Cardiac fibroblast (primary cell): ENCODE measurements at places on chromosomes 11 and 22.
A peak's percentile ranks its signal among the peaks of the same experiment; 100 is the strongest.

DNA sequence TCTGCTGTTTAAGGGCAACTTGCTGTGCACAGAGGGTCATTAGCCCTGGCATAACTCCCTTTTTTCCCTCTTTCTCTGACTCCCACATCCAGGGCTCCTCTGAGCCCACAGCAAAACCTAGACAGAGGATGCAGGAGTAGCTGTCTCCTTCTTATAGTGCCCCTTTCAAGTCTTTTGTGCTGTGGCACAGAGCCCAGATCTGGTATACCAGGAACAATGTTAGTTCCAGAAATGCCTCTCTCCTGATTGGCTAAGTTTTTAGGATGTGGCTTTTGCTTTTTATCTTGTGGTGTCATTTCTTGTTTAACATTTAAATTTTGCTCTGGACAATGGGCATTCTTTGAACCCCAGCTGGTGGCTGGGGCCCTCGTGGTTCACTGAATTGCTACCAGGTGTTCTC lies 25.6 kb upstream of the RRM1 start:
- peak; percentile 55 for DNase-seq

DNA sequence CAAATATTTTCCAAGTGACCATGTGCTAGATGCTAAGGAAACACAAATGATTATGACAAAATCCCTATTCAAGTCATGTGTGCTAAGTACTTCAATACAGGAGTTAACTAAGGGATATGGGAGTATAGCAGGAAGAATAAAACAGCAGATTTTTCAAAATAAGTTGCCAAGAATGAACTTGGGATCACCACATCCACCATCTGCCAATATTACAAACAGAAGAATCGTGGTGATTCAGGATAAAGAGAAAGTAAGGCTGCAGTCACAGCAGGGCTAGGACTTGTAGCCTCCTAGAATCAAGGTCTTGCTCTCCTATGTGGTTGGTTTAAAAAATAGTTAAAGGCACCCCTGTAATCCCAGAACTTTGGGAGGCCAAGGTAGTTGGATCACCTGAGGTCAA lies 34.3 kb downstream of the MRTFA start:
- peak; percentile 28 for DNase-seq

GRCh38 chr11:116710001-116710674 lies 62.6 kb downstream of the BUD13 start:
- DNase-seq, result no peak

- DNase-seq, result no peak
Measured at GRCh38 chr11:57497303-57498247, 17.9 kb downstream of the SLC43A1 start.

- DNase-seq, result peak; percentile 29
Measured at GRCh38 chr11:44992181-44992582, 41.5 kb upstream of the TP53I11 start.

GRCh38 chr11:78733031-78733430 lies 158.4 kb upstream of the NARS2 start:
- no peak for DNase-seq

GRCh38 chr22:31607696-31608095 lies 54.3 kb downstream of the PISD start:
- DNase-seq, result no peak

GRCh38 chr22:38296372-38296771 lies 20.9 kb downstream of the CSNK1E start:
- no peak for DNase-seq

- no peak for DNase-seq
Measured at GRCh38 chr22:43114958-43115357, 4.4 kb downstream of the BIK start.

DNA sequence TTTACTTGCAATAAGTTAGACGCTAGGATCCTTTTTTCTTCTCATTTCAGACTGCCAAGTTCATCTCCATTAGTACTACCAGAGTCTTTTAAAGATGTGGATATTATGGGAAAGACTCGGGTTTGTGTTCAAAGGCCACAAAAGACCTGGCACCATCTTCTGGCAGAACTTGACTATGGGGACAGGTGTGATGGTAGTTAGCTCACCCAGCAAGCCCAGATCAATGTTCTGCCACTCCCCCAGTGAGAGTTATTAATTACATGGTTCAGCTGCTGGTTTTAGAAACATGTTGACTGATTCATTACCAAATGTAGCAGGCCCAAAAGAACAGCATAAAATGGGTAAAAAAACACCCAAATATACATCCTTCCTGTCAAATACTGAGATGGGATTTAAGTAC lies 333.5 kb upstream of the PITPNB start:
- DNase-seq, result no peak

DNA sequence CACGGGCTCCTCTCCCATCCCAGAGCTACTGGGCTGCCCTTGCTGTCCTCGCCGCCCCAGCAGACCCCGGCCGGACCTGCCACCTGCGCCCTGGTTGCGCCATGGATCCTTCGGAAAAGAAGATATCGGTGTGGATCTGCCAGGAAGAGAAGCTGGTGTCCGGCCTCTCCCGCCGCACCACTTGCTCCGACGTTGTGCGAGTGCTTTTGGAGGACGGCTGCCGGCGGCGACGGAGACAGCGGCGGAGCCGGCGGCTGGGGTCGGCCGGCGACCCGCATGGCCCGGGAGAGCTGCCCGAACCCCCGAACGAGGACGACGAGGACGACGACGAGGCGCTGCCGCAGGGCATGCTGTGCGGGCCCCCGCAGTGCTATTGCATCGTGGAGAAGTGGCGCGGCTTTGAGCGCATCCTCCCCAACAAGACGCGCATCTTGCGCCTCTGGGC lies 382 bp downstream of the RASSF10 start:
- DNase-seq, result peak; percentile 11

DNA sequence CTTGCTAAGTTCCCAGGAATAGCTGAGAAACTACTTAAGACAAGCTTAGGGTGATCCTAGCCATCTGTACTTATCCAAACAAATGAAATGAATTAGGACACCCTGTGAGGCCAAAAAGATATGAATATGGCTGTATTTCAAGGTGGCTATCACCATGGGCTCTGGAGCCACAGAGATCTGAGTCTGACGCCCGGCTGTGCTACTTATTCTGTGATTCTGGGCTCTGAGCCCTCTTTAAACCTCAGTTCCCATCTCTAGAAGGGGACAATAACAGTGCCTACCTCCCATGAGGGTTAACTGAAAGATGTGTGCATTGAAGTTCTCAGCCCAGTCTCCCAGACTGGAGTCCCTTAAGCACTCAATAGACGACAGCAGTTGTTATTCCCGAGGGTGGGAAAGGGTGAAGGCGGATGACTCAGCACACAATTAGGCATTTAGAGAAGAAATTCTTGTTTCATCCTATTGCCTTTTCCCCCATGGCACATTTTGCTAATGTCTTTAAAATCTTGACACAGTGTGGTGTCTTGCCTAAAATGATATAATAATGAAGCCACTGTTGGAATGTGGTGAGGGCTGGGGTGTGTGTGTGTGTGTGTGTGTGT lies 132.5 kb downstream of the ADAMTS15 start:
- DNase-seq, result peak; percentile 80

GRCh38 chr22:42901790-42902508 lies 44.9 kb upstream of the ARFGAP3 start:
- DNase-seq, result no peak

GRCh38 chr22:46515208-46516111 lies 22.0 kb downstream of the CELSR1 start:
- DNase-seq, result peak; percentile 32

DNA sequence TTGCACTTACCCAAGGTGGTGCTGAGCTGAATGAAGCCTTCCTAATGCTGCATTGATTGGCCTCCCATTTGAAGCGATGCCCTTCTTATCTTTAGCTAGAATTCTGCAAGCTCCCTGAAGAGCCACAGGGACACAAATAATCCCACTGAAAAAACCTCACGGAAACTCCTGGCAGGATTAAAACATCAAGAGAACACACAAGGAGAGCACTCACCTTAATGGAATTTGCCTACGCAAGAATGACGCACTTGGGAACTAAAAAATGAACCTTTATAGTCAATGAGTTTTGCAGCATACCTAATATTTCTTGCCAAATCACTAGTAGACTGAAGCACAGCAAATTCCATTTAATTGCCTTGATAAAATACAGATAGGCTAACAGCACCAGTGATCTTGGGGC lies 232.8 kb upstream of the UBASH3B start:
- DNase-seq, result peak; percentile 40

GRCh38 chr22:45638834-45639746 lies 32.5 kb upstream of the ATXN10 start:
- peak; percentile 66 for DNase-seq

DNA sequence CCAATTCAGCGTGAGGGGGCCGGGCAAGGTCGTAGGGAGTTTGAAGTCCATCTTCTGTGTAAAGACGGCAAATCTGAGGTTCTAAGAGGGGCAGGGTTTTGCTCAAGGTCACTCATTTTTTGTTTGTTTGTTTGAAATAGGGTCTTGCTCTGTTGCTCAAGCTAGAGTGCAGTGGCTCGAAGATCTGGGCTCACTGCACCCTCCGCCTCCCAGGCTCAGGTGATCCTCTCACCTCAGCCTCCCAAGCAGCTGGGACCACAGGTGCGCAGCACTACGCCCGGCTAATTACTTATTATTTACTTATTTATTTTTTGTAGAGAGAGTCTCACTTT lies 355 bp upstream of the AP1B1 start:
- DNase-seq, result no peak

- no peak for DNase-seq
Measured at GRCh38 chr11:78977009-78977408, 402.3 kb upstream of the NARS2 start.

DNA sequence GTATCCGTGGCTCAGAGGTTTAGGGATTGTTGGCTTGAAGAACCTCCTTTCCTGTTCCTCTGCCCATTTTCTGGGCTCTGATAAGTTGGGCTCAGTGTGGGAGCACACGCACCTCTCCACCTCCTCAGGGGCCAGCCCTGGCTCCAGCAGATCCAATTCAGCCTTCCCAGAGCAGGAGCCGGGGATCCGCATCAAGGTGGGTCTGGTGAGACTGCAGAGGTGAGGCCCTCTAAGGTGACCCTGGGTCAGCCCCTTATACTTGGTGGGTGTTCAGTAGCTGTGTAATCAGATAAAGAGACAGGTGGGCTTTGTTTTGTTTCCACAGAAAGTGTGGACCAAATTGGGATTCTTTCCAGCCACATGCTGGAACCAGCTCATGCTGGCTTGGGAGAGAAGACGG lies 1466.0 kb downstream of the TBC1D22A start:
- no peak for DNase-seq

DNA sequence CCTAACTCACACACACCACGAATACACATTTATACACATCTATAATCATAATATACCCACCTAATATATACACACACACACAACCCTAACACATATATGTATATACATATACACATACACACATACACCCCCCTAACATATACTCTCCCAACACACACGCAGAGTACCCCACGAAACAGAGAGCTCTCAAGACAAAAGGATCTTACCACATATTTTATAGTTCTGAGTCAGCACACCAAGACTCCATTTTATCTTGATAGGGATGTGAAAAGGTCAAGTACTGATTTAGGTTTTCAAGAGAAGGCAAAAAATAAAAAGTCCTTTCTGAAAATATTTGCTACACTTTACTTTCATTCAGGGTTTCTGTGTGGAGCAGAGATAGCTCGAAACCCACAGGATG lies 1207.2 kb downstream of the LRRC4C start:
- no peak for DNase-seq

DNA sequence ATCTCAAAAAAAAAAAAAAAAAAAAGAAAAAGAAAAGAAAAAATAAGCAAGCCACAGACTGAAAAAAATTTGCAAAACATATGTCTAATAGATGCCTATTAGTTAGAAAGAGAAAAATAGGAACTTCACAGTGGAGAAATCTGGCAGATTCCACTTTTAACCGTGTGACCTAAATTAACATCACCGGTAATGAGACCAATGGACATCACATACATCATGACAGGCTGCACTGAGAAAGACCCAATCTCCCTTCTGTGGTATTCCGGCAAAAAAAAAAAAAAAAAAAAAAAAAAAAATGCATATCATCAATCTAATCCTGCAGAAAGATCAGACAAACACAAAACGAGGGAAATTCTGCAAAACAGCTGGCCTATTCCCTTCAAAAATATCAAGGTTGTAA lies 46.7 kb upstream of the CECR2 start:
- DNase-seq, result no peak

GRCh38 chr11:74949753-74950137 lies 679 bp downstream of the SPCS2 start:
- peak; percentile 27 for DNase-seq

DNA sequence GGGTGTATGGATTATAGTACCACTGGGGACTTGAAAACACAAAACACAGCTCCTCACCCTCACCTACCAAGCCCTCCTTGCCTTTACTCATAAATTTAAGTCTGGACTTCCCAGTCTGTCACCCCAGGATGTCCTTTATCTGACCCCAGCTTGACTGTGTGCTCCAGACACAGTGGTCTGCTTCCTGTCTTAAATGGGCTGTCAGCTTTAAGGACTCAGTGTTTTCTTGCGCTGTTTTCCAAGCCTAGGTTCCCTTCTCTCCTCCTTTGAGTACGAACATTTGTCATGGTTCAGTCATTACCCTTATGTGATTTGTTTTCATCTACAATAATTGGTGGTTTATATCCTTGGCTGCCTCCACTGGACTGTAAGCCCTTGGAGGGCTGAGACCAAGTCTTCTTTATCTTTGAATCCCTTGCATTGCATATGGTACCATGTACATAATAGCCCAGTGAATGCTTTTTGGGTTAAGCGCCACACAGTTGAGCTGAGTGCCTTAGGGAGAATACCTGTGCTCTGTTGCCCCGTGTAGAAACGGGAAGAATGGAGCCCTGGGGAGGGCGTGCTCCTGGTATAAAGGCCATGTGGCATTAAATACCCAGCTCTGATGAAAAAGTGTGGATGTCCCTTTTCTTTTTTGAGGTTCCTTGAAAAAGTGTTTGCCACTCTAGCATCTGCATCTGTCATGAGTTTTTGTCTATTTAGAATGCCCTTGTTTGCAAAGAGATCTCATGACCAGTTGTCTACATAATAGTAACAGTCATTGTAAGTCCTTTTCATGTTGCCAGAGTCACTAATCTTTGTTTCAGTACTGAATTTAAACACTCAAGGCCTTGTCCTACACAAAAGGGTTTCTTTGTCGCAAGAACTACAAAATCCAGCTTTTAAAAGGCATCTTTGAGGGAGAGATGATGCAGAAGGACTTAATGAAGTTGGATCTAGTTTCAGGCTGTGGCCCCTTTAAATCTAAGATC lies 14.0 kb downstream of the PANX1 start:
- DNase-seq, result peak; percentile 39
